Prostate gland (tissue), 2 donors: ENCODE measurements at places on chromosomes 13 and 19. TPM values are rescaled to one million over a fixed set of nuclear protein-coding genes. Genes with fewer than 3 reads are reported as not detected.

- no peak overlapping the region for H3K27ac ChIP-seq
- DNase-seq, result no peak
- no peaks in the 10 kb centered on the region for H3K27me3 ChIP-seq
These were observed 10.2 kb downstream of the PPP1R37 start for GRCh38 chr19:45103156-45103507.

PSG1 gene
- not detected for total RNA-seq

DNA sequence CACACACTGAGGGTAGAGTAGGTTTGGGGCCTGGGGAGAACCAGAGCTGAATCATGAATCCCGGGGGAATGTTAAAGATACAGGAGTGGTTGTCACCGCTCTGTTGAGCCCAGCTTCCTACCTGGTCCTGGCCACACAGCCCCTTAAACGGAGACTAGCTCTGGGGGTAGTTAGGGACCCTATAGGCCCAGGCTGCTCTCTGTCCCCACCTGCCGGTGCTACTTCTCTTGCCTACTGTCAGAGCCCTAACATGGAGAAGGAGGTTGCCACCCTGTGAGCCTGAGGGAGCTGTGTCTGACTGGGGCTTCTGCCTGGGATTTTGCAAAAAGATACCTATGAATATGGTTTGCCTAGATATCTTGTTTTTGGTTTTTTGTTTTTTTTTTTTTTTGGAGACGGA lies 36.6 kb upstream of the ZNF429 start:
- no peak overlapping the region for H3K4me3 ChIP-seq
- H3K36me3 ChIP-seq, result no peaks in the 10 kb centered on the region
- no peaks in the 10 kb centered on the region for H3K4me1 ChIP-seq
- no peak for DNase-seq
- no peaks in the 10 kb centered on the region for H3K27me3 ChIP-seq
- H3K27ac ChIP-seq, result no peak overlapping the region

DENND1C gene
- total RNA-seq, result 0.91 TPM

DNA sequence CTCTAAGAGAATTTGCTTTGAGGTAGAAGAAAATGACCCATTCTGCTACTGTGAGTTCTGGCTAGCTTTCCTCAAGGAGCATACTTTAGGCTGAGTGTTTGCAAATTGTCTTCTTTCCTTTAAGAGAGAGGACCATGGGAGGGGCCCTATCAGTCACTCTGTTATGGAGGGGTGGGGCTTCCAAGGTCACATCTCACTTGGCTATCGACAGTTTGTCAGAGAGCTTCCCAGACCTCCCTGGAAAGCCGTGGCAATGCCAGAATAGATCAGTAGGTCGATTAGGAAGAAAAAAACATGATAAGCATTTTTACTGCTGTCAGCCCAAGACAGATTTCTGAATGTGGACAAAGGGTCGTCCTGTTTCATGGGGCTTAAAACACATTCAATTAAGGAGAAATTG lies 93.3 kb downstream of the OXGR1 start:
- no peaks in the 10 kb centered on the region for H3K27me3 ChIP-seq
- H3K27ac ChIP-seq, result no peak overlapping the region
- H3K4me3 ChIP-seq, result no peak overlapping the region
- H3K36me3 ChIP-seq, result no peaks in the 10 kb centered on the region
- no peak for DNase-seq

DNA sequence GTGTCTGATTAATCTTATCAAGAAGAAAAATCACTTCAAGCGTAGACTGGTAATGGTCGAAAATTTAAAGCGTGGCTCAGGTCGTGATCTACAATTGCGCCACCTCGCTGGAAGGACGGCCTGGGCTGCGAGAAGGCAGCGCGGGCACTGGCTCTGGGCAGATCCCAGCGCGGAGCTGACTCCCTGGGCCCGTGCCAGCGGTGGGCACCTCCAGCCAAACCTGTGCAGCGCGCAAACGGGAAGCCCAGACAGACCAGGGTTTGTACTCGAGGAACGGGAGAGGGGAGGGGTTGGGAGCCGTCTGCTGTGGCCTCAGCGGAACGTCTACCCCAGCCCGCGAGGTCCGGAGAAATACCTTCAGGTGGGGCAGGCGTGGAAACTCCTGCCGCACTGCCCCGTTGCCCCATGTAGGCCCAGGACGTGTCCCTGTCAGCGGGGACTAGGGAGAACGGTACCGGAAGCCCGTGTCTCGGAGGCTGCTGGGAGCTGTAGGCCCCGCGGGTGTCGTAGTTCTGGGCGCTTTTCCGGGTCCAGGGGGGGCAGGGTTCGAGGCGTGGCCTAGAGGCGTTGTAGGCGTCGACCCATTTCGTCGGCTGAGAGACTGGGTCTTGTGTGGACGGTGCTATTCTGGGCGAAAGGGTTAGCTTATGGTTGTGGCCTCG lies 21.1 kb downstream of the ZNF274 start:
- DNase-seq, result no peak
- H3K27me3 ChIP-seq, result no peaks in the 10 kb centered on the region
- H3K27ac ChIP-seq, result no peak overlapping the region
- no peak overlapping the region for H3K4me3 ChIP-seq
- peaks cover 53% of the 10 kb centered on the region for H3K36me3 ChIP-seq
- no peaks in the 10 kb centered on the region for H3K4me1 ChIP-seq

DNA sequence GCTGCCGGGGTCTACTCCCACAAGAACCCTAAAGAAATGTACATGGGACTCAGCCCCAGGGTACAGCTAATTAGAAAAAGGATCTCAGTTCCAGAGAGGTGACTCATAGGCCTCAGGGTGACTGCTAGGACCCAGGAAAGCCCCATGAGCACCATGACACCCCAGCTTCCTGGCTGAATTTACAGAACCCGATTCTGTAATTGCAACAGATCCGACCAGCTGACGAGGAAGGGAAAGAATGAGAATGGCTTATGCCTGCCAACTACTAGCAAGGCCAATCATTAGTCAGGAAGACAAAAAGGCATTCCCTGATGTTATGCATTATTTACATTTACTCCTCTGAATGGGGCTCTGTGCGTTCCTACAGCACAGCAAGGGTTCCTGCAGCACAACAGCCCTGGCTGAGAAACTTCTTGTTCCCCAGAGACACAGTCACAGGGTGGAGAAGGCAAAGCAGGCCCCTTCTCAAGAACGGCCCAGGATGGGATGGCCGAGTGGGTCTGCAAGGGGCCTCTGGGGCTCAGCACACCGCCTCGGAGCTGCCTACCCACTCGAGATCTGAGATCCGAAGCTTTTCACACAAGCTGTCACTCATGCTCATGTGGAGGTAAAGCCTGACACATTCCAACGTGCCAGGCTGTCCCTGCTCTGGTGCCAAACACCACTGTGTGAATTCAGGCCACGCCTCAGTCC lies 27.2 kb downstream of the PBX4 start:
- H3K36me3 ChIP-seq, result no peaks in the 10 kb centered on the region

EMP3 gene
- total RNA-seq, result 38.6 TPM

DNA sequence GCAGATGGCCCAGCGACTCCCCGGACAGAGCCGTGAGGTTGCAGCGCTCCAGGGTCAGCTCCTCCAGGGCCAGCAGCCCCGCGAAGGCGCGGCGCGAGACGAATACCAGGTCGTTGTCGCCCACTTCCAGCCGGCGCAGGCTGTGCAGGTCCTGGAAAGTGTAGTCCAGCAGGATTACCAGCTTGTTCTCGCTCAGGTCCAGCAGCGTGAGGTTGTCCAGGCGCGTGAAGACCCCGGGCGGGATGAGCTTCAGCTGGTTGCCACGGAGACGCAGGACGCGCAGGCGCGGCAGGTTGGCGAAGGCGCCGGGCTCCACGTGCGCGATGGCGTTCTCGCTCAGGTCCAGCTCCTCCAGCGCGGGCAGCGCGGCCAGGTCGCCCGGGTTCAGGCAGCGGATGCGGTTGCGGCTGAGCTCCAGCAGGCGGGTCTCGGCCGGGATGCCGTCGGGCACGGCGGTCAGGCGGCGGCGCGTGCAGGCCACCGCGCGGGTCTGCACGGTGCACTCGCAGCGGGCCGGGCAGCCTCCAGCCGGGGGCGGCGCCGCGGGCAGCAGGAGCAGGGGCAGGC lies 9.3 kb upstream of the PEAK3 start:
- H3K27ac ChIP-seq, result no peak overlapping the region
- H3K4me3 ChIP-seq, result no peak overlapping the region
- no peaks in the 10 kb centered on the region for H3K36me3 ChIP-seq
- peaks cover 18% of the 10 kb centered on the region for H3K27me3 ChIP-seq

GRCh38 chr13:33318037-33318436 lies 32.5 kb upstream of the STARD13 start:
- H3K4me1 ChIP-seq, result no peaks in the 10 kb centered on the region
- H3K27me3 ChIP-seq, result no peaks in the 10 kb centered on the region
- no peak overlapping the region for H3K27ac ChIP-seq
- DNase-seq, result no peak
- H3K4me3 ChIP-seq, result no peak overlapping the region

KRTDAP gene
- 3.6 TPM for total RNA-seq

IFNL1 gene
- total RNA-seq, result not detected

DNA sequence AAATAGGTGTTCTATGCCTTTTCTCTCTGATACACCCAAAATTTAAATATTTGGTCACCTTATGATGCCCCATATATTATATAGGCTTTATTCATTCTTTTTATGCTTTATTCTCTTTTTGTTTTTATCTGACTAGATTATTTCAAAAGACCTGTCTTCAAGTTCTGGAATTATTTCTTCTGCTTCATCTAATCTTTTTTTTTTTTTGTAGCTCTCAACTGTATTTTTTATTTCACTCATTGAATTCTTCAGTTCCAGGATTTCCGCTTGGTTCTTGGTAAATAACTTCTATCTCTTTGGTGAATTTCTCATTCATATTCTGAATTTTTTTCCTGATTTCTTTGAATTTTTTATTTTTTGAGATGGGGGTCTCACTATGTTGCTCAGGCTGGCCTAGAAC lies 3.9 kb upstream of the CLEC4M start:
- H3K36me3 ChIP-seq, result no peaks in the 10 kb centered on the region
- H3K4me1 ChIP-seq, result no peaks in the 10 kb centered on the region
- no peaks in the 10 kb centered on the region for H3K27me3 ChIP-seq
- no peak overlapping the region for H3K4me3 ChIP-seq

DNA sequence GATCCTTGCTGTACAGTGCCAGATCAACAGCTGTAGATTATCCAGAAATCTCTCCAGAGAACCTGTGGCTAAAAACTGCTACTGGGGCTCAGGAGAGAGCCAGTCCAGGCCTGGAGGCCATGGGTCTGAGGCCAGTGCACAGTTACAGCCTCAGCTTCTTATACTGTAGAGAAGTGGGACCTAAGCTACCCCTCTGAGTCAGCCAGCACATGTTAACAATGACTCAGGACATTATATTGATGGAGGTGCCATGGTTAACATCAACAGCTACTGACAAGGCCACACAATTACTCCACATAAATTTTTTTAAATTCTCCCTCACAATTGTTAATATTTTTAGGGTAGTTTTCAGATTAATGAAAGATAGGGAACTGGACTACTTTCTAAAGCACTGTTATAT lies 138.5 kb downstream of the RBM26 start:
- no peaks in the 10 kb centered on the region for H3K27me3 ChIP-seq
- DNase-seq, result no peak

- H3K4me1 ChIP-seq, result no peaks in the 10 kb centered on the region
- no peak overlapping the region for H3K27ac ChIP-seq
- H3K4me3 ChIP-seq, result no peak overlapping the region
- no peaks in the 10 kb centered on the region for H3K27me3 ChIP-seq
These were observed 53.7 kb upstream of the MAB21L1 start for GRCh38 chr13:35530147-35530546.

LENG9 gene
- 22.2 TPM for total RNA-seq

DNA sequence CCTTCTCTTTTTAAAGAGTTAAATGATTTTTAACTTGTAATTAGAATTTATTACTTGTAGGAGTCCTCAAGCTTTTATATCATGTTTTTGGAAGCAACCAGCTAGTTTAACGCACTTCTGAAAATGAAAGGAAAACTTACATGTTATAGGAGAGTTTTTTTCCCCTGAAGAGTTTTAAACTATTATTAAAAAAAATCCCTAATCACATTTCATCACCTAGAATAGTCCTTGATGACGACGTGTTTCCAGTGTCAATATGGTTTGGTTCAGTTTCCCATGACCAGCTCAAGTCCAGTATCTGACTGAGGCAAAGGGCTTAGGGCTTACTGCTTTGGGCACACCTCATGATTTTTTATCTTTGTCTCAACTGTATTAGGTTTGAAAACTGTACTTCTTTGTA lies 36.0 kb downstream of the URI1 start:
- no peak for DNase-seq

GSX1 gene
- total RNA-seq, result not detected

- H3K4me1 ChIP-seq, result peaks cover 10% of the 10 kb centered on the region
- H3K4me3 ChIP-seq, result no peak overlapping the region
- DNase-seq, result peak; percentile 72
- peak overlapping the region; percentile 75 for H3K27ac ChIP-seq
- H3K36me3 ChIP-seq, result no peaks in the 10 kb centered on the region
These were observed 13.3 kb downstream of the ARRDC2 start for GRCh38 chr19:18021121-18021755.

DNA sequence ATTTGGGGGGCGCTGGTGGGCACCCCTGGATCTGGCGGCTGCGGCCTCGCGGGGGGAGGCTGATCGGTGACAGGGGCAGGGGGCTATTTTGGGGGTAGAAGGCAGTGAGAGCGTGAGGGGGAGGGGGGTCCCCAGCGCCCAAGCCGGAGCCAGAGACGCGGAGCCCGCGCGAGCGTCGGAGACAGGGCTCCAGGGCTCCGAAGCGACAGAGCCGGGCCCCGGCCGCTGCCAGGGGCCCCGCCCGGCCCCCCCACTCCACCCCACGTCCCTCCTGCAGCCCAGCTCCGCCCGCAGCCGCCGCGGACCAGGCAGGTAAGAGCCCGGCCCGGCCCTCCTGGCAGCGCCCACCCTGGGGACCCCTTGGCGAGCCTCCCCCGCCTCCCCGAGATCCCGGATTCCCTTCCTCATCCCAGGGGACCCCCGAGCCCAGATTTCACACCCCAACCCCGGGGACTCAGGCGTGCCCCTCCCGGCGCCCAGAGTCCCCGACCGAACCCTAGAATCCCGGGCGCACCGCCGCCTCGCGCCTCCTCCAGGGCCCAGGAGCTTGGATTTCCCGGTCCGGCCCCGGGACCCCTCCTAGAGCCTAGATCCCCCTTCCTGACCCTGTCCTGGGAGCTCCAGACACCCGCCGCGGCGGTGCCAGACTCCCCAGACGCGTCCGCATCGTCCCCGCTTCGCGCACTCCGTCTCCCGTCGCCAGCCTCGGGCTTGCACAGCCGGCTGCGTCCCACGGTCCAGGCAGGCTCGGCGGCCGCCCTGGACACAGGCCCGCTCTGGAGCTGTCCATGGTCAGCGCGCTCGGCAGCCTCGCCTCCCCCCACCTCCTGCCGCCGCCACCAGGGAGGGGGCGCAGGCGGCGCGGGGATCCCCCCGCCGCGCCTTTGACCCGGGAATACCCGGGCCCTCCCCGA lies at the start of gene PPFIA3:
Gene PPFIA3, plus strand, starts transcription at position 134 of the 914 bp plus-strand sequence. CDS start 8,330 bp downstream, outside the sequence.
- H3K27ac ChIP-seq, result peak within 1 kb of the TSS; percentile 95
- peak; percentile 61 for DNase-seq
- no peaks in the 10 kb centered on the region for H3K27me3 ChIP-seq
- peaks cover 14% of the 10 kb centered on the region for H3K4me1 ChIP-seq
- peak within 1 kb of the TSS; percentile 58 for H3K4me3 ChIP-seq
- no peaks in the 10 kb centered on the region for H3K36me3 ChIP-seq

- H3K36me3 ChIP-seq, result no peaks in the 10 kb centered on the region
- DNase-seq, result no peak
- H3K4me3 ChIP-seq, result no peak overlapping the region
- no peaks in the 10 kb centered on the region for H3K4me1 ChIP-seq
- H3K27me3 ChIP-seq, result no peaks in the 10 kb centered on the region
These were observed 45.7 kb downstream of the CD320 start for GRCh38 chr19:8262431-8262830.
